ENCODE measurements at places on chromosomes 5 and 9. TPM values are rescaled to one million over a fixed set of nuclear protein-coding genes. Genes with fewer than 3 reads are reported as not detected.

The TCF7 gene
- 1.1 TPM for total RNA-seq

The RUFY1 gene
- 143 TPM for total RNA-seq

The ZNF366 gene
- total RNA-seq: not detected

The LRRC26 gene
- total RNA-seq: not detected

The TAS2R1 gene
- not detected for total RNA-seq

The SH3RF2 gene
- total RNA-seq: 6.7 TPM

The ZNF483 gene
- total RNA-seq: 2.6 TPM

The IL3 gene
- total RNA-seq: not detected

The MYMK gene
- not detected for total RNA-seq

The LTC4S gene
- 1.5 TPM for total RNA-seq

The PCDH1 gene
- total RNA-seq: 0.90 TPM

The IL9 gene
- total RNA-seq: not detected

The BAAT gene
- total RNA-seq: not detected

The C5orf63 gene
- 4.0 TPM for total RNA-seq

DNA sequence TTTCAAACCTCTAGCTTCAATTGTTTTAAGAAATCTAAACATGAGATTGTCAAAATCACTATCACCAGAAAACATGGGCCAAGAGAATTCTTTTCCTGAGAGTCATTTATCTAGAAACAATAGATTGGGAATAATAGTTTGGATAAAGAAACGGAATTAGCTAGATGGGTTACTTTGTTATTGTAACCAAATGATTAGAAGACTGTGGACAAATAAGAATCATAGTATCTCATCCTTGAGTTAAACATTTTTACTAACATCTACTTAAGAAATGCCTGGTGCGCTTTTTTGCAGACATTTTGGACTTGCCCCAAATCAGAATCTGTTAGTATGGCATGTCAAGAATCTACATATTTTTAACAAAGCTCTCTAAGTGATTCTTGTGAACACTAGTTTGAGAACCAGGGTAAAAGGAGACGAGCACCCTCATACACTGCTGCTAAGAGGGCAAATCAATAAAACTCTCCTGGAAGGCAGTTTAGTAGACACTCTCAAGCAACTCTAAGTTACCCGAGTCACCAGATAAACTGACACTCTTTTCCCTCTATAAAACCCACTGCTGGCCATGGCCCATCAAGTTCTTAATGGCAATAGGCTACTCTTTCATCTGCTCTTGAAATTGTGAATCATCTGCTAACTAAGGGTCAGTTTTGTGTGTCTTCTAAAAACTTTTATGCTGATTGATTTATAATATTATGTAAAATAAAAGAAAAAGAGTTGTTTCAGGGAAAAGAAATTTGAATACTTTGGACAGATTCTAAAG lies 39.1 kb downstream of the TPD52L3 start:
- peak; percentile 85 for DNase-seq

GRCh38 chr5:135340568-135340967 lies 58.5 kb downstream of the MACROH2A1 start:
- no peak for DNase-seq

- peak; percentile 66 for DNase-seq
Measured at GRCh38 chr9:96515621-96516470, 65.9 kb downstream of the HABP4 start.

- no peak for DNase-seq
Measured at GRCh38 chr9:35935261-35935660, 22.7 kb downstream of the OR2S2 start.

DNA sequence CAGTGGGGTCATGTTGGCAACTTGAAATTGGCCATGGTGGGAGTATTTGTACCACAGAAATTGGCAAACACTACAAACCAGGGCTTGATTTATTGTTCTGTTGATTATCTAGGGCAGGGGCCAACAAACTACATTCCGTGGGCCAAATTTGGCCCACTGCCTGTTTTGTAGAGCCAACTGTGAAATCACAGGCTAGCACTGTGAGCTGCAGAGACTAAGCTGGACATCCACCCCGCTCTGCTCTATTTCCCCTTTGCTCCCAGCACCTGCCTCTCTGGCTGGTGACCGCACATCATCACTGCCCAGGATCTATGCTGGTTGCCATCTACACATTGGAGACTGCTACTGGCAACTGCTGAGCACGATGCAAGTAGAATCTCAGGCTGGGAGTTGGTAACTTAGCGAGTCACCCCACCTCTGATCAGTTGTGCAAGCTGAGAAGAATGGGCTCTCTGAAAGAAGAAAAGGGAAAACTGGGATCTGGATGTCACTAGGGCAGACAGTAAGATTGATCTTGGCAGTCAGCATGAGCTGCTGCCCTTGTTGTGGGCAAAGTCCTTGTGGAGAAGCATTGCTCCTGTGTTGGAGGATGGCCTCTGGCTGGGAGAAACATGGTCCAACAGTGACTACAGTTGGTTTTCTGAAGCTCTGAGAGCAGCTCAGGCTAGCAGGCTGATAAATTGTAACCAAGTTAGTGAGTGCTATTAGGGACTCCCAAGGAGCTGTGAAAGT lies 144.7 kb upstream of the RAD23B start:
- peak; percentile 50 for DNase-seq

GRCh38 chr9:77892171-77892570 lies 139.4 kb downstream of the GNAQ start:
- DNase-seq: no peak

DNA sequence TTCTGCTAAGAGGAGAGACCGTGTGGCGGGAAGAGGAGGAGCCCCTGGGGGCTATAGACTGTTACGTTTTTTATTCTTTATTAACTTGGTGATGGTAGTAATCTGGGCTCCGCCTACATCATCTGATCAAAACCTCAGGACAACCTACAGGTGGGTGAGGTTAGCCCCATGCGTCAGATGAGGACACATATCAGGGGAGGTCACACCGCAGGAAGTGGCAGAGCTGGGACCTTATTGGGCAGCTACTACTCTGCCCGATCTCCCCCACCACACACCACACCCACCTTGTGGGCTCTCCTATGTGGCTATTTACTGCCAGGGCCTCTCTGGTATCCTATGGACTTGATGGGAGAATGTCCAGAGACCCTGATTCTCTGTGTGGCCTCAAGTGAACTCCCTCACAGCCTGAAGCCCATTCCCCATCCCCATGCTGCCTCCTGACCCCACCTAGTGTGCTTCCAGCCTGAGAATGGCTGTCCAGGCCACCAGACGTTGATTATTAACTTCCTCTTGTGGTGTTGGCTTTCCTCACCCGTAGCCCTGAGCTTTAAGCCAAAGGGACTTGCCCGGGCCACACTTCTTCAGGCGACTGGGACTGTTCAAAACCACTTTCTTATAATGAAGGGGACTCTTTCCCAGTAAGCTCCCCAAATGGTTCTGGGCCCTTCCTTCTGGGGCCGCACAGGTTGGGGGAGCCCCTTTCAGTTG lies 8.2 kb downstream of the UNC5A start:
- DNase-seq: no peak

DNA sequence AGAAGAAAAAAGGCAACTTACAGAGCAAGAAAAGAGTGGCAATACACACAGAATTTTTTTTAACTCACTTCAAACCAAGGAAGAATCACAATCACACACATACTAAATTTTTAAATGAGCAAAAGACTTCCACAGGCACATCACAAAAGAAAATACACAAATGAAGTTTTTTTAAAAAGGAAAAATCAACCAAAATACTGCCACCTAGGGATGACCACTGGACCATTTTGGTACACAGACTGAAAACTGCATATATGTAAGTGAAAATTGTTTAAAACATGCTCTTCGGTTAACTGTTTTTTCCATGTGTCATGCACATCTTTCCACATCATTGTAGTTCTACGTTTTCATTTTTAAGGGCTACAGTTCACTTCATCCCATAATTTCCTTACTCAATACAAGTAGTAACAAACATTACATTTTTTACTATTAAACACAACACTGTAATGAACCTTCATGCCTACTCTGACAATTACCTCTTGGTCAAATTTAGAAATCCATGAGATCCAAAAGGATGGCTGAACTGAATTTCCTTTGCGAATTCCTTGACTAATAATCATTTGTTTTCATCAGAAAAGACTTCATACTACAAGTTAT lies 79.0 kb downstream of the FBXW11 start:
- DNase-seq: peak; percentile 20

GRCh38 chr9:77916820-77917219 lies 114.8 kb downstream of the GNAQ start:
- no peak for DNase-seq

DNA sequence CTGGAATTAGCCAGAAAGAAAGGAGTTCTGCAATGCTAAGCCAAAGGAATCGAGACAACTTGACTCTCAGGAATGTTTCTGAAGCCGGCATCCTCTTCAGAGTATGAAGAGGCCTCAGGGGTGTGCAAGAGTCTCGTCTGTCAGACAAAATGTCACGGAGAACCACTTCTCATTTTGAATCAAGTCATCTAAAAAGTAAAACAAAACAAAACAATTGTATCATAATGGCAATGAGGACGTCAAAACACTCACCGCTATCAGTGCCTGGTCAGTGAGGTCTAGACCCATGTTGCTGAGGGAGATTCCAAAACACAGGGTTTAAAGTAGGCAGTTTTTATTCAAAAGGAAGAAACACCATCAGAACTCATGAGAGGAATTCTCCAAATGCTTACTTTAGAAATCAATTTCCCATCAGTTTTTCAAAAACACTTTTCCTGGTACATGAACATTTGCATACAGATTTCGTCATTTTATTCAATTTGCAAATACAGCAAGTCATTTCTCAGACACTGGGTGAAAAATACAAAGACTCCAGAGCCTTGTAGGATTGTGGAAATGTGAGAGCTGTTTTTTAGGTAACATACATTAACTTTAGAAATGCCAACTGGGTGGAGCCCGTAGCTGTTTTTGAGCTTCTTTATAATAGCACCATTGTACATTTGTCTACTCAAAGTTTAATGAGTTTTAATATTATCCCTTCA lies 89.5 kb upstream of the MAP3K1 start:
- no peak for DNase-seq

- peak; percentile 76 for DNase-seq
Measured at GRCh38 chr9:100324594-100325200, 28.0 kb downstream of the TEX10 start.

- peak; percentile 75 for DNase-seq
Measured at GRCh38 chr9:131382850-131383729, 10.8 kb upstream of the PRRC2B start.

GRCh38 chr9:113956901-113957300 lies 80.8 kb downstream of the ZNF618 start:
- no peak for DNase-seq

- DNase-seq: peak; percentile 83
Measured at GRCh38 chr9:97564291-97565175, 63.1 kb downstream of the TMOD1 start.

- no peak for DNase-seq
Measured at GRCh38 chr5:154015071-154015693, 23.5 kb downstream of the FAM114A2 start.

DNA sequence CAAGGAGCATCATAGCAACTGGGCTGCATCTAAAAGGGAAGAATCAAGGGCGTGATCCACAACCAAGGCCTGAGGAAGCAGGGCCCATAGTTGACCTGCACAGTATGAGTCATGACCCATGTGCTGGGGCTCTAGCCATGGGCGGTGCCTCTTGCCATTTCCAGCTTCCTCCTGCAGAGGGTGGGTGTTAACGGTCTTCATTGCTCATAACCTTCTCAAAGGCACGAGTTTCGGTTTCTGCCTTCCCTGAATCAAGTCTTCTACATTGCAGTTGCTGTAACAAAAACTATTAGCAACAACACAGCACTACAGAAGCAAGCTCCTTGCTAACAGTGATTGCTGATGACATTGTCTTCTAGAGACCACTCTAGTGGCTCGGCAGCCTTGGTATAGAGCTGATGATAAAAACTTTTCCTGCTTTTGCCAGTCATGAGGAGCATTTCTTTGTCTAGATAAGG lies 66.9 kb downstream of the CTSL start:
- DNase-seq: peak; percentile 96

GRCh38 chr9:101716629-101717028 lies 21.8 kb downstream of the GRIN3A start:
- no peak for DNase-seq

GRCh38 chr9:38046661-38047300 lies 22.2 kb downstream of the SHB start:
- peak; percentile 74 for DNase-seq

GRCh38 chr9:119181561-119181960 lies 187.7 kb downstream of the BRINP1 start:
- no peak for DNase-seq

- no peak for DNase-seq
Measured at GRCh38 chr5:36763454-36763853, 113.1 kb upstream of the NIPBL start.

GRCh38 chr9:97575673-97576200 lies 57.4 kb downstream of the TSTD2 start:
- DNase-seq: no peak

GRCh38 chr5:133319905-133320520 lies 268.2 kb downstream of the HSPA4 start:
- DNase-seq: no peak

DNA sequence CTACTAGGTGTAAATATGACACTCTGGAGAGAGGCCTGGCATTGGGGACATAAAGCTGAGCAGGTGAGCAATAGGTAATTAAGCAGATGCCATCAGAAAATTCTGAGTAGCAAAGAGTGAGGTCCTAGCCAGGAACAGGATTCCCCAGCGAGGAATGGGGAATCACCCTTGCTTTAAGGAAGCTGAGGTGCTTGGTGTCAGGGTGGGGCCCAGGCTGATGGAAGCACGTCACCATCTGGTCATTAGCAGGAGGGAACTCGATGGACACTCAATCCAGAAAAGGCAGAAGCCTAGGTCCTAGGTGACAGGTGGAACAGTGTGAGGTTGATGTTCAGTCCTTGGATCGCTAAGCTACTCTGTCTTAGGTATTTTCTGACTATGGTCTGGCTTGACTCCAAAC lies 562.7 kb upstream of the DAP start:
- DNase-seq: no peak

GRCh38 chr5:51383131-51384121 lies at the start of gene ISL1:
TSS of gene ISL1 (plus strand) at chr5:51383448. CDS start at chr5:51383672, 224 bp downstream.
- DNase-seq: peak; percentile 86

DNA sequence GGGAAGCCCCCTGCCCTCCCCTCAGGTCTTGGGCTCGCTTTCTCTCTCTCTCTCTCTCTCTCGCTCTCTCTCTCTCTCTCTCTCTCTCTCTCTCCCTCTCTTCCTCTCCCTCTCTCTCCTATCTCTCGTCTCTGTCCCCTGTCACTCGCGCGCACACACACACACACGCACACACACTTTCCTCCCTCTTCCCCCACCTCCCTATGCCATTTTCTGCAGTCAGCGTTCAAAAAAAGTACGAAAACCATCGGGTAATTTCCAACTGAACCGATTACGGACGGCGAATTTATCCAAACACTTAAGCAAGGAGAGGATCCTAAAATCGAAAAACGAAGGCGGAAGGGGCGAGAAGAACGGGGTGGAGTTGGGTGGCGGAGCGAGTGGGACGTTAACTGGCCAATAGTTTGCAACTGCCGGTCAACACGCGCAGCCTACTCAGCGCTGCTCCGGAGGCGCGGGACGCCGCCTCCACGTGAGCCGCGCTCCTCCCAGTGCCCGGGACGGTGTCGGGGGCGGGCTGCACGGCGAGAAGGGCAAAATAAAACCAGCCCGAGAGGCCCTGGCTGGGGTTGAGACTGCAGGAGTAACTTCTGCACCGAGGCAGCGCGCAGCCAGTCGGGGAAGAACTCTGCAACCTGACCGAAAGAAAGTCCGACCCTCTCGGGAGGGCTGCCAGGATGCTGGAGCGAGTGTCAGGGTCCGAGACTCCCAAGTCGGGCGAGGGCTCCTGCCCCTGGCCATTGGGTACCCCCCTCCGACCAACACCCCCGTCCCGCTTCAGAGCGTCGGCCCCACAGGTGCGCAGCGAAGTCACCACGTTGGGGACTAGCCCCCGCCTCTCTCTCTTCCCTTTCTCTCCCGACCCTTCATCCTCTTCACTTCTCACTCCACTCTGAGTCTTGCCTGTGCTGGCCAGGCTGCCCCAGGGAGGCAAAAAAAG lies 24.9 kb upstream of the ELAVL2 start:
- DNase-seq: no peak
